ENCODE measurements at places on chromosomes 2 and 18.

- no peak for DNase-seq
These were observed 1.1 kb upstream of the HOXD1 start for GRCh38 chr2:176187200-176187898.

GRCh38 chr2:98737848-98738247 lies 6.9 kb upstream of the MGAT4A start:
- DNase-seq, result no peak

GRCh38 chr18:23163786-23164533 lies 28.7 kb downstream of the CABLES1 start:
- no peak for DNase-seq

DNA sequence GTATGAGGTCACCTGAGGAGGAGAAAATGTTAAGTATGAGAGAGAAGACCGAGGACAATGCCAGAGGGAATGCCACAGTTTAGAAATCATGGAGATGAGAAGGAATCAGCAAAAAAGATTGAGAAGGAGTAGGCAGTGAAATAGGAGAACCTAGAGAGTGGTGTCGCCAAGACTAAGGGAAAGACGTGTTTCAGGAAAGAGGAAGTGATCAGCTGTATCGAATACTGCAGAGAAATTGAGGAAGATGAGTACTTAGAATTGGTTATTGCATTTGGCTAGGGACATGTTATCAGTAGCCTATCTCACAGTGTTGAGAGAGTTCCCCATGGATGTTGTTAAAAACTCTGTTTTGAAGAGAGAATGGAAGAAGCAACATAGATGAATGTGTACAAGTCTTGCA lies 112.3 kb downstream of the GALNT1 start:
- no peak for DNase-seq

- no peak for DNase-seq
These were observed 112.5 kb downstream of the SETBP1 start for GRCh38 chr18:44793194-44793593.

DNA sequence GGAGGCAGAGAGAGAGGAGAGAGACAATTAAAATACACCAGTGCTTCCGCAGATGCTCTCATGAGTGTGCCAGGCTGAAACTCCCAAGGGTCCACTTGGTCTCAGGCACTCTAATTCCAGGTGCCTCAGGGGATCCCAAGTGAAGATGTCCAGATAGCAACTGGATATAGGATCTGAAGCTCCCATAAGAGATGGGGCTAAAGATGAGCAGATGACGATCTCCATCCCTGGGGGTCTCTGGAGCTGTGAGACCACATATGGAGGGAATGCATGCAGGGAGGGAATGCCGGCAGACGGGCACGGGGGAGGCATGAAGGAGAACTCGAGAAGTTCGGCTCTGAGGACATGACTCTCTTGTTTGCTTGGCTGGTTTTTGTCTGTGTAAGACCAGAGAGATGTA lies 223.7 kb upstream of the RAB6C start:
- no peak for DNase-seq

DNA sequence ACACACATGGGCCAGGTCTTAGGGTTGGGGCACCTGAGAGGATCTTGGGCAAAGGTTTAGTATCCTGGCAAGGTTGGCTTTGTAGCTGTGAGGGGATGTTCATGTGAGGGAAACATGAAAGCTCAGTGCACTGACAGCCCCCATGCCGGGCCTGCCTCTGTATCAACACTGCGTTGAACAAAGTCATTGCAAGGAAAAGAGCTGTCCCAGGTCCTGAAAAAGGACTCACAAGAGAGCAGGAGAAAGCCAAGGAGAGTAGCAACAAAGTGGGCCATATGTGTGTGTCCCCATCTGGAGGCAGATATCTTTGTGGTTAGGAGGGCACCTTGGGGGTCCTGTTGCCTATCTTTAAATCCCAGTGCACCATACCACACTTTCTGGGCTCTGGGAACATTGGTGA lies 237.8 kb upstream of the THSD7B start:
- DNase-seq, result no peak

DNA sequence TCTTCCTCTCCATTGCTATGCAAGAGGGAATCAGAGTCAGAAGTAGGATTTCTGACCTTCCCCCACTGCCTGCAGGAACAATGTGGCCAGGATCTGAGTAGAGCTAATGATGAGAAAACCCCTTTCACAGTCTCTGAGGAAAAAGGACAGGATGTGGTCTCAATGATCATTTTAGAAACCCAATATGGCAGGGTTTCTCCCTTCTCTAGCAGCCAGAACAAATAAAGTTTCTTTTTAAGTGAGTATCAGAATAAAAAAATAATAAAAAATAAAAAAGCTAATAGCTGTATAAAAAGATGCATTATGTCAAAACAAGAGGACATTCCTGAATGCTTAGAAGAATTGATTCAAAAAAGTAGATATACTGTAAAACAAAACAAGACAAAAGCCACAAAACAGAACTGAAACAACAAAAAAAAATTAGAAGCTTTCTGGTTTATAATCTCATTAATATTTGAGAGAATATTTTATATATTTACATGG lies 1124.9 kb upstream of the ZEB2 start:
- no peak for DNase-seq

DNA sequence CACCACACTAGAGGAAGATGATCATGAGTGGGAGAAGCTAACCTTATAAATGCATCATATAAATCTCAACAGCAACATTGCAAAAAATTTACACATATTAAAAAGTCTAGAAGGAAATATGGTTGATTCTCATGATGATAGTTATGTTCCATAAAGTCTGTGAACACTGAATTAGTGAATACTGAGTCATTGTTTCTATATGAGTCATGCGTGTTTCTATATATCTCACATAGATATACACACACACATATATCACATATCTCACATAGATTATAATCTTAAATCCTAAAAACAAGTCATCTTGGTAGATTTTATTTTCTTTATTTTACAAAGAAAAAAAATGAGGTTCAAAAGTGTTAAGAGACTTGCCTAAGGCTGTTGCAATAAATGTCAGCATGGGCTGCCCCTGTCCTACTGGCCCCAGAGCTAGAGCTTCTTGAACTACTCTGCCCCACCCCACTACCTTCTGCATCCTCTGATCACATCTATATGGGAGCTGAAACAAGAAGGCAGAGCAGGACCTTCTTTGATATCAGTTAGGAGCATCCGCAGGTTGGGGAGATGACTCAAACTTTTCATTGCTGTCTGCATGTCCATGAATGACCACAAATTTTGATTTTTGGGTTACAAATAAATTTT lies 81.8 kb upstream of the ADAM23 start:
- DNase-seq, result no peak

DNA sequence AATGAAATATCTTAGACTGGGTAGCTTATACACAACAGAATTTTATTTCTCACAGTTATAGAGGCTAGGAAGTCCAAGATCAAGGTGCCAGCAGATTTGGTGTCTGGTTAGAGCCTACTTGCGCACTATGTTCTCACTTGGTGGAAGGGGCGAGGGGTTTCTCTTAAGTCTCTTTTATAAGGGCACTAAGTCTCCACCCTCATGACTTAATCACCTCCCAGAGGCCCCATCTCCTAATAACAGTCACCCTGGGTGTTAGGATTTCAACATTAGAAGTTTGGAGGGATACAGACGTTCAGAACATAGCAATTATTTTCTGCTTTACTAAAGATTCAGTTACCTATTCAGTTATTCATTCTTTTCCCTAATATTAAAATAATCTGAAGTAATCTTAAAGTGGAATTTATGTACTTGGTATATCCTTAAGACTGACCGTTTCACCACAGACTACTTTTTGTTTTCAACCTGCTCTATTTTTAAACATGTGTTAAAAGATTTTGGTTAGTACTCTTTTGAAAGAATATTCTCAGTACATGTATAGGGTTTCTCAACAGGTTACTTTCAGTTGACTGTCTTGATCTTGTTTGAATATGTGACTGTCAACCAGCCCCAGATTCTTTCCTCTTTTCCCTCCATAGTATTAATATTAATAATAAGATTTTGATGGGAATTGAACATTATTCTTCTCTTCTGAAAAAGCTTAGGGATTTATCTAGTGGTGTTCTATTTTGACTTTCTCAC lies 130.0 kb downstream of the TAF4B start:
- no peak for DNase-seq

- DNase-seq, result no peak
These were observed 203.3 kb downstream of the AFF3 start for GRCh38 chr2:99939135-99939534.

Data from fibroblast of skin of right quadriceps (primary cell).